ENCODE measurements at places on chromosomes 6 and 20.

DNA sequence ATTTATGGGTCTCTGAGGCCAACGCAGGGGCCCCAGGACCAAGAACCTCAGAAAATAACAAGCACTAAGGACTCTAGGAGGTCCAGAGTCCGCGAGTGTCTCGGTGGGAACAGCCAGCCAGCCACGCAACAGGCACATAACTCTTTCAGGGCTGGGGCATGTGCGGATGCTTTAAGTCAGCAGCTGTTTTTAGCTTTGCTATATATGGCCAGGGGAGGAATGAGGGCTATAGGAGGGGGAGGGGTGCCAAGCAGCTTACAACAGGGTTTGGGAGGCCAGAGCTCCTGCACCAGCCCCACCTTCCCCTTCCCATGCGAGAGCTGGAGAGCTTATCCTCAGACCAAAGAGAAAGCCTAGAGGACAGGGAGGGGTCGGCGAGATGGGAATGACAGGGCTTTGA lies 6.2 kb downstream of the JPH2 start:
- peak; percentile 36 for DNase-seq

- DNase-seq: no peak
Measured at GRCh38 chr6:31765910-31766794, 3.7 kb downstream of the SAPCD1 start.

GRCh38 chr20:40896814-40897700 lies 131.6 kb upstream of the TOP1 start:
- peak; percentile 26 for DNase-seq

DNA sequence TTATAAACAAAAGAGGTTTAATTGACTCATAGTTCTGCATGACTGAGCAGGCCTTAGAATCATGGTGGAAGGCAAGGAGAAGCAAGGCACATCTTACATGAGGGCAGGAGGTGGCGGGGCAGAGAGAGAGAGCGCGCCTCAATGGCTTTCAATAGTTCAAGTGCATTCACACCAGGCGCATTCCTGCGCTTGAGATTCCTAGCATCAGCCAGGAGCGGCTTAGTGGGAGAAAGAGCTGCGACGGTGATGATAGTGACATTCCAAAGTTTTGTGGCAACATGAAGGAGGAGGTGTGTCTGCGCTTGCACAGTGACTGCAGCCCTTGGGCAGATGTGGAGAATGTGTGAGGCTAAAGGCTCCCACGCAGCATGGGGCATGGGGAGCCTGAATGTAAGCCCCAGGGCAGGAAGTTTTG lies 25.0 kb upstream of the EMILIN3 start:
- DNase-seq: no peak

DNA sequence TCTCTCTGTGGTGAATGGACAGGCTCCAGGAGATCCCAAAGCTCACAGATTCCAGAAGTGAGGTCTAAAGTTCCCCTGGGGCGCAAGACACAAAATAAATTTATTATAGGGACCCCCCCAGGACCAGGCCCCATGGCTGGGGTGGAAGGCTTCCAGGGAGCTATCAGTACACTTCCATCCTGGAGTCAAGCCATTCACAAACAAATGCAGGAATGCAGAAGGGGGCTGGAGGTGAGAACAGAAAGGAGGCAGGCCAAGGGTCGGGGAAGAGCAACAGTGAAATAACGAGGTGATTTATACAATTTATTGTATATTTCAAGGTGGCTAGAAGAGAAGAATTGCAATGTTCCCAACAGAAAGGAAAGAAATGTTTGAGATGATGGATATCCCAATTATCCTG lies 126.9 kb downstream of the LY86 start:
- no peak for DNase-seq

- no peak for DNase-seq
Measured at GRCh38 chr6:159590835-159591234, 102.2 kb downstream of the SOD2 start.

GRCh38 chr20:25580711-25581110 lies 4.6 kb downstream of the NINL start:
- DNase-seq: peak; percentile 47

GRCh38 chr6:43838276-43839036 lies 68.4 kb downstream of the VEGFA start:
- DNase-seq: peak; percentile 80

GRCh38 chr6:141877275-141877983 lies 255.3 kb upstream of the GJE1 start:
- no peak for DNase-seq

- no peak for DNase-seq
Measured at GRCh38 chr6:162200945-162201690, 526.4 kb downstream of the PRKN start.

DNA sequence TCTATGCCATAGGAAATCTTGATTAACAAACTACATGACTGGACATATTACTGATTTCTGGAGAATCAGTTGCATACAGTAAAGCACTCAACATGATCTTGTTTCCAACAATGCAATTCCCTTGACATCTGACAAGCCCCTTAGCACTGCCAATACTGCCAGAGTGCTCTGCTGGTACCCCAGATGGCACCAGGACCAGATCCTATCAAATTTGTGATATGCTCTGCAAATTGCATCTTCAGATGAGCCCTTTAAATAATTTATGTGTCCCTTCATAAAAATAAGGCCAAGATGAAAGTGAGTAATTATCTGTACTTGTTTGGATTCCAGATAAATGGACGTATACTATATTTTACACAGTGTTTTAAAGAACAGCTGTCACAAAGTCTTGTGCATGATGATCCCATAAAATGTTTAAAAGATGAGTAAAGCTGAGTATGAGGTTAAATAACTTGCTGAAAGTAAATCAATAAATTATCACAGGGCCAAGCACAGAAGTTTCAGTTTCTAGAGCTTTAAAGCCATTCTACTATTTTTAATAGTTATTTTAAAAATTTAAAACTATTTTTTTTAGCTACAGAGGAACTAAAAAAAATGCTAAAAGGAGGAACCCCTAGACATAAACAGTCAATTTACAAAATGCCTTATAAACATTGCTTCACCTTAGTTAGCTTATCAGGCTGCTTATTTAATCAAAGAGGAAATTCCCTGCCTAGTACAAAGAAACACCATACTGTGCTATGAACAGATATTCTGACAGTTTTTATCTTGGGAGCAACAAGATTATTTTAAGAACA lies 42.1 kb downstream of the NUDT3 start:
- no peak for DNase-seq

DNA sequence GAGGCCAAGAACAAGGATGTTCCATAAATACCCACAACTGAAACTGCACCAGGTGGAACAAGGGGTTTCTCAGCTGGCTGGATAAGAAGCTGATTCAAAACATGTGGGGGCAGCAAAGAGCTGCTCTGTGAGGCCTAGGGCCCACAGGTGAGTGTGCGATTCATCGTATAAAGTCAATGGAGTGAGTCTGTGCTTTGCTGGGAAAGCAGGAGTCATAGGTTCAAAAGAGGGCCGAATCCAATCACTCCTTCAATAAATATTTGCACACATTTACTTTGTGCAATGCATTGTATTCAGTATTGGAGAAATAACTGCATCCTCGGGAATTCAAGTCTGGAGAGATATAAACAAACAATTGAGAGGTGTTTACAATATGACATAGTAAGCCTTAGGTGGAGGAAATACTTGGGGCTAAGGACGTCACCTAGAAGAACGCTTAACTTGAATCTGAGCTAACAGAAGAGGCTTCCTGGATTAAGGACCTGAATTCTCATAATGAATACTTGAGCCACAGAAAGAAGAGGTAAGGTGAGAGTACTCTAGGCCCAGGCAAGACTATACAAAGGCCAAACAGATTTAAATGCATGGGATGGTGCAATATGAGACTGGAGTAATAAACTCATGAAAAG lies 83.7 kb upstream of the TMEM30A start:
- peak; percentile 51 for DNase-seq

- no peak for DNase-seq
Measured at GRCh38 chr6:131003488-131004386, 59.3 kb downstream of the EPB41L2 start.

DNA sequence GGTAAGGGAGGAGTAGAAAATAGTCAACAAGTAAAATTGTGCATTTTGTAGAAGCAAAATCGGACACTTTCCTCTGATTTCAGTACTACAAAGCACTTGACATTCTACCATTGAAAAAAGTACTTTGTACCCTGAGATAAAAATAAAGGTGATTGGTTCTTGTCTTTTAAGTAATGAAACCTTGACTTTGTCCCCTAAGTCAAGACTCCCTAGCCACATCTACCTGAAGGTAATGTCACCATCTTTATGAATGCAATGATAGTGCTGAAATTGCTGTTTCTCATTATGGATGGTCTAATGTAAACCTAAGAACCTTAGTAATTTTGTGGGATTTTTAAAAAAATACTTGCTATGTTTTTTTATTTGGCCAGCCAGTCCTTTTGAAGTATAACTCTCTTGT lies 2.4 kb upstream of the MAN1A1 start:
- no peak for DNase-seq

- DNase-seq: no peak
Measured at GRCh38 chr6:63637865-63638445, 2.4 kb downstream of the PHF3 start.

- no peak for DNase-seq
Measured at GRCh38 chr6:12265791-12266190, 24.4 kb upstream of the EDN1 start.

DNA sequence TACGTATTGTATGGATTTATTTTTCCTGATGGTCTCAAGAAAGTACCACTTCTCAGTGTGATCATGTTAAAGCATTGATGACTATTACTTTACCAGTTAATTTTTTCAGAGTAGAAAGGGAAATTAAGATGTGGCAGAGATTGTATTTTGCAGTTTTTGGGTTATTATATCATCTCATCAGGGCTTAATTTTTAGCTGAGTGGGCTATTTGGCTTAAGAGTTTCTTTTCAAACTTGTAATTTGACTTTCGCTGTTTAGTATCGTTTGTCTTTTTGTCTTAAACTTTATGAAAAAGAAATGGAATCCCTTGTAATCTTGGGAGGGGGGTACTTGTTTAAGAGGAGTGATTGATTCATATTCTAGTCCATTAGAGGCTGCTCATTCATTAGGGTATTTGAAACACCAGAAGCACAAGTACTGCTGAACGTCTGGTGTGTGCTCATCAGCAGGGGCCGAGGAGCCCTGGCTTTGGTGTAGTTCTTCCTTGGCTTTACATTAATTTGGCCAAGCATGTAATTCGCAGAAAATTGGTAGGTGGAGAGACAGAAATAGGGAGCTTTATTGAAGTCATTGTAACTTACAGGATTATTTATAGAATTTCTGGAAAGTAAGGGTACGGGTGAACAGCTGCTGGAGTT lies 112.4 kb downstream of the TIAM2 start:
- DNase-seq: no peak

DNA sequence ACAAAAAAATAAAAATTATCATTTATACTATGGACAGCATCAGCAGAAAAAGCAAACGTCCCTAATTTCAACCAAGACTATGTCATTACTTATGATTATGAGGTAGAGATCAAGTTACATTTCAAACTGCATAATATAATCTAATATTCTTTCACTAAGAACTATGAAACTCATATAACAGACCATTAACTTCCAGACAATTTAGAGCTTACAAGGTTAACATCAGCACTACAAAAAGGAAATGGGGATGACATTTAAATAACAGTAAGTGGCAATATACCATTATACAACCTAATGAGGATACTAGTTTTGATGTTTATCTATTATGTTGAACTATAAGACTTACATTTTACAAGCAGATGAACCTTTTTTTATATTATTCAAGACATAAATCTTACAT lies 261.0 kb upstream of the THEMIS start:
- DNase-seq: no peak

DNA sequence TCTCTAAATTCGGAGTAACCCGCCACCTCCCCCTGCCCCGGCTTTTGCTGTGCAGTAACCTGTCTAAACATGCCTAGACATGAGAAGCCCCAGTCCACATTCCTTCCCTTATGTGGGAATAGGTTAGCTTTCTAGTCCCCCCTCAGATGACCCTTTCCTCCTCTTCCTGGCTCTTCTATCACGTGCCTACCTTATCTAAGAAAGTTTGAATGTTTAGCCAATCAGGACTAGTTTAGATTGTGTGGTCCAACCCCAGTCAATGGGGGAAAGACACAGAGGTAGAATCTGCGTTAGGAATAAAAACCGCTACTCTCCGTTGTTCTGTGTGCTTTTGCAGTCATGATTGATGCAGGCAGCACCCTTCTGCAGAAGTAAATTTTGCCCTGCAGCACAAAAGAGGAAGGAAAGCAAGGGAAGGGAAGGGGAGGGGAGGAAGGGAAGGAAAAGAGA lies 69.0 kb upstream of the CD93 start:
- DNase-seq: no peak

- no peak for DNase-seq
Measured at GRCh38 chr20:1651268-1652058, 6.1 kb downstream of the SIRPG start.

GRCh38 chr6:97535800-97536199 lies 252.8 kb upstream of the MMS22L start:
- DNase-seq: no peak

Data from cardiac fibroblast (primary cell).